ENCODE measurements at places on chromosomes 7 and 10.

GRCh38 chr10:69558559-69558958, 14.7 kb downstream of the NEUROG3 start:
- DNase-seq = no peak

DNA sequence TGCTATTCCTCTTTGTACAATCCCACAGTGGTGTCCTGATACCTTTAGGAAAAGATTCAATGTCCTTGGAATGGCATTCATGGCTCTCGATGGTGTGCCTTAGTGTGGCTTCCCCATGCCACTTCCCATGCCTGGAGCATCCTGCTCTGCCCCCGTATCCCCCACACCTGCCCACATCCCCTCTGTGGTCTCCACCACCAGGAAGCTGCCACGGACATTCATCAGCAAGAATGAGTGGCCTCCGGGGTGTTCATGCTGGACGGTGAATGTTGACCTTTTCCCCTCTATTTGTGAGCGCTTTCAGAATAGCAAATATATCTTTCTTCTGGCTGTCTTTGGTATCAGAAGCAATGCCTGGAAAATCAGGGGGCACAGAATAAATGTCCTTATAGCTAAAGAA, 262.0 kb upstream of the NRP1 start:
- DNase-seq = no peak

DNA sequence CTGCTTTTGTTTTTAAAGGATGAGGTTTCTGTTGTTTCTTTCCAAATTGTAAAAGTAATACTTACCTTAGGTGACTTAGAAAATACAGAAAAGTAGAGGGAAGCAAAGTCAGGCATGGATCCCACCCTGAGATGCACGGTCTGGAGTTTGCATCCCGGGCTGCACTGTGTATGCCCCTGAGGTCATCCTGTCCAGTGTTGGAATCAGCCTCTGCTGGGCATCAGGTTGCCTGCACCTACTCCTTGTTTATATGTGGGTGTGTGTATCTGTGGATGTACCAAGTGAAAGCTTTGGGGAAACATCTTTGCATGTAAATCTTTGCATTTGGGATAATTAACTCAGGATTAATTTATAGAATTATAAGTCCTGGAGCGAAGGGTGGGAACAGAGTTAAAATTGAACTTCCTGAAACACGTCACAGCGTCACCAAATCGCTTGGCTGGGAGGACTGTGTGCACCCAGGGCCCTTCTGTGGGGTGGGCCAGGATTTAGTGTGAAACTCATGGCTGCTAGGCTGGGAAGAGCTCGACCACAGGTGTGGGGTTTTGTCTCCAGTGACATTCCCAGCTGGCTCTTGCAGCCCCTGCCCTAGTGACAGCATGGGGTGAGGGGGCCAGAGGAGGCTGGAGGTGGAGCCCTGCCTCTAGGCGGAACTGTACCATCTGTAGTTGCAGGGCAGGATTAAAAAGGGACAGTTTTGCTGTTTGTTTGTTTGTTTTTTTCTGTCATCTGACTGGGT, 27.9 kb downstream of the GTF2IRD1 start:
- no peak for DNase-seq

- no peak for DNase-seq
These were observed 14.4 kb downstream of the ALKBH4 start for GRCh38 chr7:102450242-102450641.

DNA sequence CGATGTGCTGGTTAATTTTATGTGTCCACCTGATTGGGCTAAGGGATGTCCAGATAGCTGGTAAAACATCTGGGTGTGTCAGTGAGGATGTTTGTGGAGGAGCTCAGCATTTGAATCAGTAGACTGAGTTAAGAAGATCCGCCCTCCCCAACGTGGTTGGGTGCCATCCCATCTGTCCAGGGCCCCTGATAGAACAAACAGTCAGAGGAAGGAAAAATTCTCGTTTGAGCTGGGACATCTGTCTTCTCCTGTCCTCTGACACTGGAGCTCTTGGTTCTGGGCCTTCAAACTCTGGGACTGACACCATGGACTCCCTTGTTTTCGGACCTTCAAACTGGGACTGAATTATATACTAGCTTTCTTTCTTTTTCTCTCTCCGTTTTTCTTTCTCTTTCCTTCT, 59.6 kb downstream of the CARD11 start:
- DNase-seq = no peak

- no peak for DNase-seq
These were observed 112.5 kb downstream of the SVIL start for GRCh38 chr10:29522061-29522855.

DNA sequence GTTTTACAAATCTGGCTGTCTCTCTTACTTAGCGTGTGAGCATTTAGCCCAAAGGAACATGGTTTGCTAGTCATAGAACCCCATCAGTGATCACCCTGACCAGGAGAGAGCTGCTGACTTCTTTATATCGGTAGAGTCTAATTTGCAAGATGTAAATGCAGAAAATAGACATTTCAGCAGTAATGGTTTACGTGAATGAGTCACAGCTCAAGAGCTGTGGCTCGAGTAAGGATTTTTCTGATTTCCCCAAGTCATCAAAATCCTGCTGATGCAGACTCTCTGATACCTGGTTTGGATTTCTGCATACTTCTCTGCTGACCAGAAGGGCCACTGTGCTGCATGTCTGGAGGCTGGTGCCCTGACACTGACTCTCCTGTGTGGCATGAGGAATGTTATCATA, 25.7 kb downstream of the NUB1 start:
- no peak for DNase-seq

- DNase-seq = no peak
These were observed 19.7 kb upstream of the BNIP3 start for GRCh38 chr10:132001238-132001972.

GRCh38 chr10:27710014-27710413, 35.6 kb downstream of the MKX start:
- no peak for DNase-seq

Data from SW 1271 (cell line).